ENCODE measurements at places on chromosomes 13 and 19.

GRCh38 chr19:48946463-48947257 lies 8.0 kb upstream of the BAX start:
- DNase-seq = no peak

GRCh38 chr13:50910485-50910805 lies 854 bp downstream of the RNASEH2B start:
- no peak for DNase-seq

DNA sequence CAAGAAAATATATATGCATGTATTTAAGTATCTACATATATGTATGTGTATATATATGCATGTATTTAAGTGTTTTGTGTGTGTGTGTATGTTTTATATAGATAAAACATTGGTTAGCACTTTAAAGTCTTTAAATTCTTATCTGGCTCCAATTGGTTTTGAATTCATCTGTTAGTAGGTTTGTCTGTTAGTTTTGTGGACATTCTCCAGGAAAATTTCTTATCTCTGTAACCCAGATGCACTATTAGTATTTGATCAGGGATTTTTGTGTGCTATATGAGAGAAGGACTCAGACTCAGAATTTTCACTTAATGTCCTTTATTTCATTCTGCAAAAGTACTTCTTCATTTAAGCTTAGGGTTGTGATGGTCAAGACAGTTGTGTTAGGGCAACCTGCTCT lies 103.1 kb downstream of the ITGBL1 start:
- no peak for DNase-seq

GRCh38 chr19:4744451-4745174 lies 21.0 kb upstream of the DPP9 start:
- DNase-seq = no peak

DNA sequence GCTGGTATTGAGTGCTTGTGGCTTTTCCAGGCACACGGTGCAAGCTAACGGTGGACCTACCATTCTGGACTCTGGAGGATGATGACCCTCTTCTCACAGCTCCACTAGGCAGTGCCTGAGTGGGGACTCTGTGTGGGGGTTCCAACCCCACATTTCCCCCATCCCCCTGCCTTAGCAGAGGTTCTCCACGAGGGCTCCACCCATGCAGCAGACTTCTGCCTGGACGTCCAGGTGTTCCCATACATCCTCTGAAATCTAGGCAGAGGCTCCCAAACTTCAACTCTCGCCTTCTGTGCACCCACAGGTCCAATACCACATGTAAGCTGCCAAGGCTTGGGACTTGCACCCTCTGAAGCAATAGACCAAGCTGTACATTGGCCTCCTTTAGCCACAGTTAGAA lies 25.3 kb upstream of the ZSCAN18 start:
- DNase-seq = no peak

GRCh38 chr19:5665781-5666513 lies 14.4 kb downstream of the MICOS13 start:
- DNase-seq = no peak

GRCh38 chr19:27735314-27735713 lies 1477.6 kb downstream of the UQCRFS1 start:
- no peak for DNase-seq

GRCh38 chr13:76707360-76707759 lies 178.8 kb downstream of the KCTD12 start:
- no peak for DNase-seq

DNA sequence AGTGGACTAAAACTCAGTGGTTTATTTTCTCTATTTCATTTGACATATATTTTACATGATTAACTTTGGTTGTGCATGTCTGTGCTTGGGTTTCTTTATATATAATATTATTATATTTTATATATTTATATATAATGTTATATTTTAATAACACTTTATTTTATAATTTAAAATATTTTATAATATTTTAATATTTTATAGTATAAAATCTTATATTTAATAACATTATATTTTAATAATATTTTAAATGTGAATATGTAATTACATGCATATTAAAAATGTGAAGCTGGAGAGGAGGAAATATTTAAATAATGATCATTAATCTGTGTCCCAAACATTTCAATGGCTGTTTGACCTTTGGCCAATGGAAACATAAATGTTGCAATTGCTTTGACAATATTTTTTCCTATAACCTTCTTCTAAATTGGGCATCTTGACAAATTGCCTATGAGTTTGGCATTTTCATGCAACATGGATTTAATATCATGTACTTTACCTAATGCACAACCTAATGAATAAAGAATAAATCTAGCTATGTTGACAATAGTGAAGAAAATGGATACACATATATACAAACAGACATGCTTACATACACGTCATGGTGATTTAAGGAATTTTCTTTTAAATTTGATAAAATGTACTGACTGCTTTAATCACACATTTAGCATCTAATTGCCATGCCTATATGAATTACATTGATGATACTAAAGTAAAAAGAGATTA lies 607.1 kb downstream of the SLITRK6 start:
- no peak for DNase-seq

DNA sequence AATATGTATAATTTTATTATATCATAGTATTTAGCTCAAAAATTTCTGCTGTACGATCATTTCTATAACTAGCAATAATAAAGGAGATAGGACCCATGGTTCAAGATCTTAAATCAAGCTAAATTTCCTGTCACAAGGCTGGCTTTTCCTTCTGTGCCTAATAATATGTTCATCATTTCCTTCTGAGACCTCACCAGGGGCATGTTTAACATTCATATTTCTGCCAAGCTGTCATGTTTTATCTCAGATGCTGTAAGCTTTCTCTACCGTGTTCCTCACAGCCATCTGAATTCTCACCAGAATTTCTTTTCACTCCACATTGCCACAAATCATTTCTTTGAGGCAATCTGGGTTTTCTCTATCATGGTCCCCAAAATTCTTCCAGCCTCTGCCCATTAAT lies 482.3 kb upstream of the SGCG start:
- DNase-seq = no peak

- DNase-seq = peak; percentile 17
Measured at GRCh38 chr13:27375686-27376326, 48.6 kb upstream of the GTF3A start.

- no peak for DNase-seq
Measured at GRCh38 chr13:44879452-44880058, 109.7 kb downstream of the NUFIP1 start.

GRCh38 chr19:18591735-18592385 lies 3.3 kb downstream of the REX1BD start:
- no peak for DNase-seq

- peak; percentile 90 for DNase-seq
Measured at GRCh38 chr19:49680421-49681351, 3.6 kb downstream of the PRMT1 start.

- DNase-seq = peak; percentile 74
Measured at GRCh38 chr19:46016426-46017094, 6.3 kb downstream of the PGLYRP1 start.

GRCh38 chr13:91398413-91399188 lies at the start of gene GPC5:
Gene GPC5, plus strand, starts transcription at chr13:91398621.
- DNase-seq = peak; percentile 60

GRCh38 chr19:45170146-45171106 lies 7.6 kb downstream of the TRAPPC6A start:
- no peak for DNase-seq

- no peak for DNase-seq
Measured at GRCh38 chr19:40976724-40977123, 14.4 kb upstream of the CYP2B6 start.

DNA sequence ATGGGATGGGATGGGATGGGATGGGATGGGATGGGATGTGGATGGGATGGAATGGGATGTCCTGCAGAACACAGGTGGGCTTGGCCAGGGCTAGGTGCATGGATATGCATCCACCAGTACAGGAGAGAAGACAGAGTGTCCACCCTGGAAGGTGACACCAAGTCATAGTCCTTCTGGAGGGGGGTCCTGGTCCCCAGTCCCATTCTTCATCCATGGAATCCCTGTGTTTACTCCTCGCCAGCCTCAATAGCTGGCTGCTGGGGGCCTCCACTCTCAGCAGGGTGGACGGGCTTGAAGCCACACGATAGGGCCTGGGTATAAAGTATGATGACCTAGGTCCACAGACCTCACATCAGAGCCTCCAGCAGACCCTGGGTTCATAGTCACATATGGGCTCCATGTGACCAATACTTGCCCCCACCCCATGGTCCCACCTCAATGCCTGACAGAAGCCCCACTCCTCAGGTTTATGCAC lies 40.1 kb downstream of the RFX2 start:
- no peak for DNase-seq
